ENCODE measurements at places on chromosomes 4 and X.

DNA sequence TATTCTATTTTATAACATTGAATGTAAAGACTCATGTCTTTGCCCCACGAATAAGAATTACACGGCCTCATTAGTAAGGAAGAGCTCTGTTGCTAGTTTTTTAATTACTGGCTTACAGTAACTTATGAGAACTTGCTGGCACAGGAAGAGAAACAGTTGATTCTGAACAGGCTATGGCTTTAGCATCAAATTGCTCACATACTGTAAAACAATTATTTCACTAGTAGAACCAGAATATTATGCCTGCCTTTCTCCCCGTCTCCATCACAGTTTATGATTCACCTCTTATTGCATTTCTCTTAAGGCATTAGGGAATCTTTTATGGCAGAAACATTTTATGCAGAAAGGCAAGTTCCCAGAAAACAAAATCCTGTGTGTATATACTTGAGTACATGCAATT lies 126.1 kb downstream of the SPRY1 start:
- DNase-seq = no peak

DNA sequence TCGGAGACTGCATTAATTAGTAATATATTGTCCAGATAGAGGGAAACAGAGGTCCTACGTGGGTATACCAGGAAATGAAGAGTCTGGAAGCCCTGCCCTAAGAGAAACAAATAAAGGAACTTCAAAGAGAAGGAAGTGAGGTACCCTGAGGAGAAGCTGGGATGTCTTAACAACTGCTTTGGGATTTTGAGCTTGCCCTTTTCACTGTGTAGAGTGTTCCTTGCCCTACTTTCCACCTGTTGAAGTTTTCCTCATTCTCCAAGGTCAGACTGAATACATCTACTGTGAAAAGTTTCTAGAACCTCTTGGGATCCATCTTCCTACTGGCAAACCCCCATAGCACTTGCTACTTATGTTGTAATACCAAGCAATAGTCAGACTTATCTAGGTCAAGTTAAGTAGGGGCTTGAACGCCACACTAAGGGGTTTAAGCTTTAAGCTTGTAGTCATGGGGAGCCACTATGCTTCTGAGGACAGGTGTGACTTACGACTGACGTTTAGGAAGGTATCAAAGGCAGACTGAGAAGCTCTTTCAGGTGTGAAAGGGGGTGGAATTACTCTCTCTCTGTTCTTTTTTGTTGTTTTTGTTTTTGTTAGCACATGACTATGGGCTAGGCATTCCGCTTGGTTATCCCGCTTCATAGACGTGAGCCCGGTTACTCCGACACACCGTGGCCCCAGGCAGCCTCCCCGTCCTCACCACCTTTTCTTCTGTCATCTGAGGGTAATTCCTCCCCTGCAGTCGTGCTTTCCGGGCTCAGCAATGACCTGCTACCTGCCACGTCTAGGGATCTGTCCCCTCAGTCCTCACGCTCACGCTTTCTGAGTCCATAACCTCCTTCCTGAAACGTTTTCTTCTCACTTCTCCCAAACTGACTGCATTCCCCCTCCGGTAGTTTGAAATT lies 959 bp upstream of the REST start:
- no peak for DNase-seq

- no peak for DNase-seq
Observed at GRCh38 chr4:128416921-128417320, 129.3 kb upstream of the PGRMC2 start.

DNA sequence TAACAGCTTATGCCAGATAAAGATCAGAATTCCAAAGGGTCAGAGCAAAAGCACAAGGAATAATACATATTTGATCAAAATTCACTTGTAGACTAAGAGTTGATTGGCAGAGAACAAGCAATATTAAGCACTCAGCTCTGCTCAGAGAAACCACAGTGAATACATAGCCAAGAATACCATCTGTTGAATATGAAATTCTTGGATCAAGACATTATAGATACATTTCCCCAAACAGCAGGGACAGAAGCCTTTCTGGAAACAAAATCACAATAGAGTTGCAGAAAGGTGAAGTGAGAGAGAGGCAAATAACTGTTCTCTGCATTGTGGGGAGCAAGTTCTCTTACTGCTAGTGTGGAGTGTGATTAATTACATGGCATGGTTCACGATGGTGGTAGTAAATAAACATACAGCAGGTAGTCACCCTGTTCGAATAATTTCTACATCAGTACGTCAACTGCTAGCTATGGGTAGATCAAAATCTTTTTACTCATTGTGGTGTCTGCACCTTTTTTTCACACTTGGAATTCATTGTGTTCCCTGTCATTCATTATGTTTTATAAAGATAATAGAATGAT lies 366.7 kb downstream of the PCDH7 start:
- DNase-seq = no peak

- no peak for DNase-seq
Observed at GRCh38 chr4:157013656-157014055, 42.1 kb upstream of the PDGFC start.

GRCh38 chr4:153209410-153209809 lies 5.2 kb downstream of the TRIM2 start:
- no peak for DNase-seq

DNA sequence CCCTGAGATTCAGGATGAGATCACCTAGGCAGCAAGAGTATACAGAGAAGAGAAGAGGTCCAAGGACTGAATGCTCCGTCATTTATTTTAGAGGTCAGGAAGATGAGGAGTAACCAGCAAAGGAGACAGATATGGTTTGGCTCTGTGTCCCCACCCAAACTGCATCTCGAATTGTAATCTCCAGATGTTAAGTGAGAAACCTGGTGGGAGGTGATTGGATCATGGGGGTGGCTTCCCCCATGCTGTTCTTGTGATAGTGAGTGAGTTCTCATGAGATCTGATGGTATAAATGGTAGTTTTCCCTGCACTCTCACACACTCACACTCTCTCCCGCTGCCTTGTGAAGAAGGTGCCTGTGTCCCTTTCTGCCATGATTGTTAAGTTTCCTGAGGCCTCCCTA lies 60.8 kb downstream of the MID1IP1 start:
- no peak for DNase-seq

GRCh38 chr4:104752337-104752736 lies 257.6 kb upstream of the CXXC4 start:
- DNase-seq = no peak

- DNase-seq = no peak
Observed at GRCh38 chr4:108371282-108371681, 202.6 kb upstream of the LEF1 start.

DNA sequence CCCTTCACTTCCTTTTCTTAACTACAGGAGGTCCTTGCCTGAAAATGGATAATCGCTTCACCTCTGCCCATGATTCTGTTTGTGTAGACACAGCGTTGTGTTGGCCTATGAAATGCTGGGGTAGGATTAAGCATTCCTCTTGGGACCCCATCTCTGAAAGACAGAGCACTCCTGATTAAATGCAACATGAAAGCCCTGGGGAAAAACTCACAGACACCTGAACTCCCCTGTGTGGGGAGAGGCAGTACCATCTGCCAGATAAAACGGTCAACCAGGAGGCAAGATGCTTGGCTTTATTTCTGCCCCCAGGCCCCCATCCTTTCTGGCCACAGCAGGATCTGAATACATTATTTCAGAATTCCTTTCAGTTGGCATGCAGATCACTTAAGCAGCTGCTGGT lies 1.9 kb downstream of the LGI2 start:
- DNase-seq = no peak

- DNase-seq = no peak
Observed at GRCh38 chrX:67721321-67721720, 177.5 kb downstream of the AR start.

DNA sequence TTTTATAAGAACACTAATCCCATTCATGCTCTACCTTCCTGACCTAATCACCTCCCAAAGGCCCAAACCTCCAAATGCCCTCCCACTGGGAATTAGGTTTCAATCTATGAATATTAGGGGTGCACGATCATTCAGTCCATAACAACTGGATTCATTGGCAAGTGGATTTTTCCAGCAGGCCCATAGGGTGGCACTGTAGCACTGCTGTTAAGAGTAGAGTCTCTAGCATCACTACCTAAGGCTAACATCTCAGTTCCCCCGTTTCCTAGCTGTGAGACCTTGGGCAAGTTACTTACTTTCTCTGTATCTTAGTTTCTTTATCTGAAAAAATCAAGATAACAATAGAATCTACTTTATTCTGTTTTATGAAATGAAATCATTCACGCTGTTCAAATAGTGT lies 315.8 kb downstream of the STIM2 start:
- DNase-seq = peak; percentile 10

GRCh38 chr4:104641418-104641817 lies 146.7 kb upstream of the CXXC4 start:
- no peak for DNase-seq

GRCh38 chrX:2220829-2221567 lies 279.8 kb downstream of the DHRSX start:
- DNase-seq = no peak

DNA sequence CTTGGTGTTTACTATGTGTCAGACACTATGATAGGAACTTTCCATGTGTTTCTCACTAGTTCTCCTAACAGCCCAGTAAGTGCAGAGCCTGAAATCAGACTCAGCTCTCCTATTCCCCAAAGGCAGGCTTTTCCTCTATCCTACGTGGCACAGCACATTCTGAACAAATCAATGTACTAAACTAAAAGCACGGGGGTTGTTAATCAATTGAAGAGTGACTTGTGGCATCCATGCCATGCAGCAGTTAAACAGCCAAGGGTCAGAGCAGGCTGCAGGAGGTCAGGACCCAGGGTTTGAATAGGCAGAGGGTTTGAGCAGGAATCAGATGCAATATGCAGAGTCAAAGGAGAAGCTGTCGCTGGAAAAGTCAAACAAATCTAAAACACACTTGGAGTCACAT lies 289.7 kb upstream of the LDB2 start:
- no peak for DNase-seq

GRCh38 chr4:10075953-10076391 lies 40.6 kb downstream of the WDR1 start:
- DNase-seq = no peak

DNA sequence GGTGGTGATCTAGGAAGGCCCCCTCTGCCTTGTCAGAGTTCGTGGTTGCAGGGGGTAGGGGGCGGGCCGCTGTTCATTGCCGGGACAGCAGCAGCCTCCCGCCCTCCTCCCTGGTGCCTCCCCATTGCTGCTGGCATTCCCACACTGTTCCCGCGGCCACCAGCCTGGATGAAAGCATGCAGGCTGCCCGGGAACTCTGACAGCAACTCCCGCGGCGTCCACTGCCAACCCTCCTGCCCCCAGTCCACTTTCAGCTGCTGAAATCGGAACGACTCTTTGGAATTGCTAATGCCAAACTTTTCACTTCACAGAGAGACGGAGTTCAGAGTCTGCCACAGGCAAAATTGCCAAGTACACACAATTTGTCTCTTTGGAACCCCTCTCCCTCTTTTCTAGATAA lies 121.9 kb downstream of the BEND2 start:
- DNase-seq = no peak

DNA sequence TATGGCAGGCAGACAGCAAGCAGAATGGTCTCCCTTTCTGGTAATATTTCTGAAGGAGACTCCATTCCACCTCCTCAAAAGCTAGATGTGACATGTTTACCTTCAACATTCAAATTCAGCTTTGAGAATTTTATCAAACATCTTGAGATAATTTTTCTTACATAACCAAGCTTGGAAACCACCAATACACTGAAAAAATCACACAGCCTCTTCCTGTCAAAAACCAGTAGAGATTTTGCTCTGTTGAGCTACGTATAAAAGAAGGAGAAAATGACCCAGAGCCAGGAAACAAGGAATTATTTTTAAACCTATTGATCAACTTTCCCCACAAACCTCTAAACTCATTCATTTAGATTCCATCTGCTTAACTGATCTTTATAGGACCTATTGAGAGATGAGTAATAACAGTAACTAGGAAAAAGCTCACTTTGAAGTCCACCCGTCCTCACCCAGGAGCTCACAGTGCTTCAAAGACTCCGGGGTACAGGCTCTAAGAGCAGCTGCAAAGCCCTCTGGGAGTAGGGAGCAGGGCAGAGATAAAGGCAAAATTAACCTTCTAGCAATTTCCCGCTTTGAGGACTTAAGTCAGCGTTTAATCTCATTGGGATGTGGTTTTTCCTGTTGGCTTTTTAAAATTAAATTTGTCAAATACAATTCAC lies 318.2 kb upstream of the RASGEF1B start:
- DNase-seq = no peak

DNA sequence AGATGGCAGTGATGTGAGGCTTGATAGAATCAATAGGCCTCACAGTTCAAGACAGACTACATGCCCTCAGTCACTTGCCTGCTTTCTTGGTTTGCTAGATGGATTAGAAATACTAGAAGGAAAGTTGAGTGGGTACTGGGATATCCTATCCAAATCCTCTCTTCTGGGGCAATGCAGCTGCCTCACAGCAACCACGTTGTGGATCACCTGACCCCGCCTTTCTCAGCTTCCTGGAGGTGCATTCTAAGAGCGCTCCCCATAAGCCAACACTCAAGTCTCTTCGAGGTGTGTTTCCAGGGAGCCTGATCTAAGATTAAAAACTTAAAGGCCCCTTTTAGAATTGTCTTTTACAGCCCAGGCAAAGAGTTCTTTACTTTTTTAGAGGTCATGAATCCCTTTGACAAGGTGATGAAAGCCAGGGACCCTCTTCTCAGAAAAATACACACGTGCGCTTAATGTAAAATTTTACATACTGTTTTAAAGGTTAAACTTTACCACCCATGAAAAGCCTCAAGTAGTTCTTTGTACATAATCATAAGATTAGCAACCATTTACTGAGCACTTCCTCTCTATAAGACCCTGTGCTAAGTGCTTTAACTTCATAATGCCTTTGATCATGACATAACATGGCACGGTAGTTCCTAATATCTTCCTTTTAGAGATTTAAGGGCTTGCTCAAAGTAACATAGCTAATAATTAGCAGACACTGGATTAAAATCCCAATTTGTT lies 840 bp upstream of the RPL34 start:
- no peak for DNase-seq

DNA sequence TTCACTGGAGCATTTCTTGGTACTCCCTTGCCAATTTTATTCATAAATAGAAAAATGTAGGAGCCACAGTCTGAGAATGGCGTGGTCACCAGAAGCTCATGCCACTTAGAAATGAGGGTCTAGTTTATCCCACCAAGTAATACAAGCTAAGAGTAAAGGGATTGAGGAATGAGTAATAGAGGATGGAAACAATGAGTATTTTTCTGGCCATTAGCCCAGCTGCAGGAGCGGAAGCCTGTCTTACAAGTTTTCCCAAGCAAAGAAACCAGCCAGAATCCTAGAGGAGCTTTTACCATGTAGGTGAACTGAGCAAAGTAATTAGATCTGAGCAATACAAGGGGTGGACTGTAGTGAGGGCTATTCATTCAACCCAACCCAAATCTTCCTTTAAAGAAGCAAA lies 160.7 kb upstream of the NPY2R start:
- DNase-seq = no peak

- DNase-seq = no peak
Observed at GRCh38 chr4:2691952-2692435, 64.1 kb downstream of the TNIP2 start.

DNA sequence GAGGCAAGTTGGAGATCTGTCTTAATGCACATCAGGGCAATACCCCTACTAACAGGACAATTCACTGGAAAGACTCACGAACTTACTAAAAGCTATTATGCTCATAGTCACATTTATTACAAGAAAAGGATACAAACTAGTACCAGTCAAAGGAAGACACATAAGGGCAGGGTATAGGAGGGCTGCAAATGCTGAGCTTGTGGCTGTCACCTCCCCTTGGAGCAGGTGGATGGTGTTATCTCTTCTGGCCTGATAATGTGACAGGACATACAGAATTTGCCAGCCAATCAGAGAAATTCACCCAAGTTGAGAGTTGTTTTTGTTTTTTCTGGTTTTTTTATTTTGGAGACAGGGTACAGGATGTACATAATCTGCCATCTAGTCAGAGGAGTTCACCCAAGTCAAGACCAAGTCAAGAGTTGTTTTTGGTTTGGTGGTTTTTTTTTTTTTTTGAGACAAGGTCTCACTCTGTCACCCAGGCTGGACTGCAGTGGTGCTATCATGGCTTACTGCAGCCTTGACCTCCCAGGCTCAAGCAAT lies 8.8 kb downstream of the HERC5 start:
- no peak for DNase-seq

Measured in frontal cortex (tissue), 4 donors.